ENCODE measurements at places on chromosomes 5 and 9. TPM values are rescaled to one million over a fixed set of nuclear protein-coding genes. Genes with fewer than 3 reads are reported as not detected.

Gene IL31RA
- 1.2 TPM for total RNA-seq

Gene PFDN1
- total RNA-seq, result 86.1 TPM

Gene KLF4
- 35.1 TPM for total RNA-seq

Gene CACFD1
- total RNA-seq, result 4.2 TPM

Gene CYLC2
- total RNA-seq, result not detected

Gene PDLIM4
- 0.87 TPM for total RNA-seq

Gene FAM114A2
- 9.5 TPM for total RNA-seq

Gene FCN2
- total RNA-seq, result not detected

Gene LSM11
- total RNA-seq, result 2.4 TPM

Gene URM1
- 86.3 TPM for total RNA-seq

Gene SMIM33
- total RNA-seq, result not detected

Gene CATSPER3
- 0.15 TPM for total RNA-seq

Gene KLHL3
- 0.13 TPM for total RNA-seq

Gene ITK
- 0.08 TPM for total RNA-seq

Gene POLK
- 10.0 TPM for total RNA-seq

Gene KIF24
- 3.5 TPM for total RNA-seq

Gene NEUROG1
- total RNA-seq, result not detected

Gene LCN2
- 3.4 TPM for total RNA-seq

Gene BTNL9
- 1.1 TPM for total RNA-seq

Gene TLX3
- total RNA-seq, result not detected

Gene PCDHGA1
- 0.32 TPM for total RNA-seq

Gene NTRK2
- total RNA-seq, result 0.02 TPM

Gene FREM1
- total RNA-seq, result not detected

Gene PCDHB10
- 0.06 TPM for total RNA-seq

Gene PCDHA1
- total RNA-seq, result 0.14 TPM

Gene CEP72
- total RNA-seq, result 8.0 TPM

Gene PIP5KL1
- total RNA-seq, result 1.1 TPM

Gene COL27A1
- 7.8 TPM for total RNA-seq

Gene FST
- total RNA-seq, result 1.4 TPM

Gene SLC34A1
- total RNA-seq, result not detected

Gene GZMA
- total RNA-seq, result not detected
